ENCODE measurements at places on chromosomes 1 and 21.

DNA sequence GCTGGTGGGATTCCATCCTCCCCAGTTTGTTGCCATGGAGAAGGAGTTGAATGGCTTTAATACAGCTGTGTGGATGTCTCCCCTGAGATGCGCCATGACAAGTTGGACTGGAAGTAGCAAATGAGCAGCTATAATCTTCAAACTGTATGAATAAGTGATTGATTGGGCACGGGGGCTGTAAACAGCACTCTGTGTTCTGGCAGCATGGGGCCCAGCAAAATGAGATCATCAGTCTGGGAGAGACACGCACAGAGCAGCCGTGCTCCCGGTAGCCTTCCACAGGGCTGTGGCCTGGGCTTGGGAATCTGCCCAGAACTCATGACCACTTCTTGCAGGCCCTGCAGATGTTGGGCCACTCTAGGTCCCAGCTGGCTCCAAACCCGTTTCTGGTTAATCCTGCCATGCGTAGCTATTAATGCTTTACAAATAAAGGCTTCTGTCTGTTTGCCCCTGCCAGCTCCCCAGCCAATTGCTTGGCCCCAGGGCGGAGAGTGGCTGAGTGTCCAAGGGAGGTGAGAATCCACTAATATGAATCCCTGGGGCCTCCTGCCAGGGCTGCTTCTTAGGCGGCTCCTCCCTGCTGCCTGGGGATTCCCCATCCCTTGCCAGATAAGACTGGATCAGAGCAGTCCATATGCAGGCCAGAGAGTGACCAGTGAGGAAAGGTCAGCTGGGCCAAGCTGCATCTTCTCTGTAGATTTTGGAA, 642.9 kb downstream of the AJAP1 start:
- no peak for DNase-seq

- no peak for DNase-seq
Measured at GRCh38 chr1:105137543-105138457, 1388.1 kb downstream of the AMY1C start.

- DNase-seq = no peak
Measured at GRCh38 chr1:232329103-232329813, 300.7 kb downstream of the SIPA1L2 start.

GRCh38 chr1:85850238-85850637, 142.0 kb upstream of the ZNHIT6 start:
- peak; percentile 69 for DNase-seq

- no peak for DNase-seq
Measured at GRCh38 chr1:1538334-1538733, 2.1 kb downstream of the TMEM240 start.

- no peak for DNase-seq
Measured at GRCh38 chr1:192436441-192437078, 119.8 kb downstream of the RGS21 start.

DNA sequence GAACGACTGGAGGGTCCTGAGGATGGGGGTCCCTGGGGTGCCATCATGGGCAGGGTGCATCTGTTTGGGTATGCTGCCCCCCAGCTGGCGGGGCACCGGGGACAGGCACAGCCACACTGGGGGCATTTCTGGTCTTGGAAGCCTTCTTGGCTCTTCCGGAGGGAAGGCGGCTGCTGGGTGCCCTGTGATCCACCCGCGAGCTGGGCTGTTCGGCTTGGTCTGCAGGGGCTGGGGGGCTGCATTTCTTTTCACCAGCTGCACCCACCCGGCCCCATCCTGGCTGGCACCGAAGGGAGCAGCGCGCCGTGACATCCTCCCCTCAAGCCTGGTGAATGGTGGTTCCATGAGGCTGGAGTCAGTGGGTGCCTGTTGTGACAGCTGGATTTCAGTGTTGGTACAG, 12.2 kb downstream of the FAAP20 start:
- no peak for DNase-seq

DNA sequence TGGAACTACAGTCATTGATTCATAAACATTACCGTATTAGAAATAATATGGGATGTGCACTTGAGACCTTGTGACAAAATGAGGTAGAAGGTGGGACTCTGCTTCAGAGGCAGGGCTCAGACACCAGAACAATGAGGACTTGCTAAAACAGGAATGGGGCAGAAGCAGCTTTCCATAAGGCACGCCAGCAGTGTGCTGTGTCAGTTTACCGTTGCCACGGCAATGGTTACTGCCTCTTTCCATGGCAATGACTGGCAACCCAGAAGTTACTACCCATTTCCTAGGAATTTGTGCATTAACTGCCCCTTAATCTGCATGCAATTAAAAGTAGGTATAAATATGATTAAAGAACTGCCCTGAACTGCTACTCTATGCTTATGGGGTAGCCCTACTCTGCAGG, 169.0 kb downstream of the CHRM3 start:
- no peak for DNase-seq

- no peak for DNase-seq
Measured at GRCh38 chr1:101308935-101309333, 72.1 kb downstream of the S1PR1 start.

- DNase-seq = no peak
Measured at GRCh38 chr1:92877081-92877711, 45.4 kb downstream of the RPL5 start.

DNA sequence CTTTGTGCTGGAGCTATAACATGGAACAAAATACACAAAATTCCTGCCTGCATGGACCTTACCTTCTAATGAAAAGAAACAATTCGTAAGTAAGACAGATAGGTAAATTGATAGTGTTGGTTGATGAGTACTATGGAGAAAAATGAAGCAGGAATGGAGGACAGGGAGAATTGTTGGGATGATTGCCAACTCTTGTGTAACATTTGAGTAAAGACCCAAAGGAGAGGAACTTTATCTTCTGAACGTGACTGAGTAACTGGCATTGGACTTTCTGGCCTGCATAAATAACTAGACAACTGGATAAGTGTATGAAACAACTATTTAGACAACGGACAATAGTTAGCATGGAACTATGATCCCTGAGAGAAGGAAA, 6.8 kb upstream of the EFCAB14 start:
- DNase-seq = peak; percentile 51

- no peak for DNase-seq
Measured at GRCh38 chr1:196376630-196377328, 231.5 kb downstream of the KCNT2 start.

Measured in fibroblast of the aortic adventitia (primary cell).